ENCODE measurements at places on chromosomes 5 and 9. TPM values are rescaled to one million over a fixed set of nuclear protein-coding genes. Genes with fewer than 3 reads are reported as not detected.

Gene RNF208
- polyA plus RNA-seq, result not detected

Gene ANKRD34B
- not detected for polyA plus RNA-seq

Gene ALDOB
- polyA plus RNA-seq, result not detected

Gene NR6A1
- not detected for polyA plus RNA-seq

Gene CEL
- polyA plus RNA-seq, result not detected

Gene PCDHB2
- not detected for polyA plus RNA-seq

Gene FBXO4
- 28.9 TPM for polyA plus RNA-seq

Gene FSTL4
- polyA plus RNA-seq, result 0.22 TPM

Gene LMX1B
- not detected for polyA plus RNA-seq

Gene GNA14
- polyA plus RNA-seq, result not detected

Gene ENTPD2
- polyA plus RNA-seq, result not detected

Gene C7
- polyA plus RNA-seq, result not detected

Gene C1QTNF2
- not detected for polyA plus RNA-seq

Gene PPIP5K2
- polyA plus RNA-seq, result 39.5 TPM

Gene FAT2
- polyA plus RNA-seq, result not detected

Gene PCDHAC1
- polyA plus RNA-seq, result not detected

Gene HMMR
- 0.38 TPM for polyA plus RNA-seq

Gene OBP2B
- not detected for polyA plus RNA-seq

Gene TMEM232
- polyA plus RNA-seq, result not detected

Gene KIF12
- polyA plus RNA-seq, result not detected

Gene PCDHA6
- not detected for polyA plus RNA-seq

Gene OR13C4
- not detected for polyA plus RNA-seq

Gene ABO
- not detected for polyA plus RNA-seq

Gene ZDHHC11
- not detected for polyA plus RNA-seq

Gene PCDHGA11
- polyA plus RNA-seq, result not detected

Gene ALG2
- 22.3 TPM for polyA plus RNA-seq

Gene LURAP1L
- polyA plus RNA-seq, result not detected

Gene ENTREP1
- polyA plus RNA-seq, result not detected

Gene SLC6A3
- polyA plus RNA-seq, result 0.09 TPM

Gene ZDHHC11B
- polyA plus RNA-seq, result not detected

Gene FOXD4L6
- polyA plus RNA-seq, result not detected

Gene PCDHA1
- not detected for polyA plus RNA-seq

Gene C9
- not detected for polyA plus RNA-seq

Gene BSPRY
- polyA plus RNA-seq, result 0.74 TPM

Gene IL3
- not detected for polyA plus RNA-seq

Gene LCN6
- not detected for polyA plus RNA-seq

Gene ACSL6
- polyA plus RNA-seq, result not detected

Gene PSD2
- polyA plus RNA-seq, result not detected

Gene AIF1L
- not detected for polyA plus RNA-seq

Gene SLC34A1
- not detected for polyA plus RNA-seq

Gene EIF4E1B
- not detected for polyA plus RNA-seq

Gene SYNPO
- polyA plus RNA-seq, result 0.75 TPM

Gene ADAMTSL2
- polyA plus RNA-seq, result not detected

Gene GOLGA2
- 9.0 TPM for polyA plus RNA-seq

Gene PDE8B
- polyA plus RNA-seq, result 0.23 TPM

Gene ANXA2R
- polyA plus RNA-seq, result 33.9 TPM

Gene CNTNAP3B
- polyA plus RNA-seq, result not detected

Gene SLC6A7
- not detected for polyA plus RNA-seq

Gene SEC16A
- 21.2 TPM for polyA plus RNA-seq

Gene PCDHB12
- polyA plus RNA-seq, result not detected

Gene IFNA5
- polyA plus RNA-seq, result not detected

Gene SPATA6L
- polyA plus RNA-seq, result not detected

All from naive B cell (primary cell).